ENCODE measurements at places on chromosomes 13 and 19.
A peak's percentile ranks its signal among the peaks of the same experiment; 100 is the strongest.

DNA sequence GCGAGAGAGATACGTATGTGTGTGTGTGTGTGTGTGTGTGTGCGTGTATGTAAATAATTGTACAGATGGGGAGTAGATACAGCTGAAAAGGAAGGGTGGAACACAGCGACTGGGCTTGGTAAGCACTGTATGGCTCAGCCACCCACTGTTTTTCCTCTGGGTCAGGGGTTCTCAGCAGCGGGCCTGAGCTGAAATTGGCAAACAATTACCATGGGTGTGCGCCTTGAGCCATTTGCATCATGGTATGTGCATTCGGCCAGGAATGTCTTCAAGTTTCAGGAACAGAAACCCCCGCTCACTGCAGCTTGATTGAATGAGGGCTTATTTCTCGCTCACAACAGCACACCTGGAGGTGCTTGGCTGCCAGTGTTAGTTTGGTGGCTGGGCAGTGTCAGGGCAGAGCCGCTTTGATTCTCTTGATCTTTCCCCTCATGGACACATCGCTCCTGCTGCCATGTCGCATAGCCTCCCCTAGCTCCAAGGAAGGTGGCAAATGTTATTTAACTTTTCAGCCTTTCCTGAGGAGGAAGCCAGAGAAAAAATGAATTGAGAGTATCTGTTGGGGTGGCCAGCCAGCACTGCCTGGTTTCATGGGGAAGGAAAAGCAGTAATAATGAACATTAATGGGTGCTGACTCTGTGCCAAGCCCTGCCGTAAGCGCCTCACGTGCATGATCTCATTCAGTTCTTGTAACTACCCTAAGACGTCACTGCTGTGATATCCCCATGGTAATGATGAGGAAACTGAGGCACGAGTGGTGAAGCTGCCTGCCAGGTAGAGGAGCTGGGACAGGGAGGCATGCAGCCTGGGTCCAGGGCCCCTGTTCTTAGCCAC is 126.9 kb downstream of the SIPA1L3 start:
- peak; percentile 36 for DNase-seq

GRCh38 chr19:5345895-5346386 is 5.3 kb upstream of the PTPRS start:
- no peak for DNase-seq

DNA sequence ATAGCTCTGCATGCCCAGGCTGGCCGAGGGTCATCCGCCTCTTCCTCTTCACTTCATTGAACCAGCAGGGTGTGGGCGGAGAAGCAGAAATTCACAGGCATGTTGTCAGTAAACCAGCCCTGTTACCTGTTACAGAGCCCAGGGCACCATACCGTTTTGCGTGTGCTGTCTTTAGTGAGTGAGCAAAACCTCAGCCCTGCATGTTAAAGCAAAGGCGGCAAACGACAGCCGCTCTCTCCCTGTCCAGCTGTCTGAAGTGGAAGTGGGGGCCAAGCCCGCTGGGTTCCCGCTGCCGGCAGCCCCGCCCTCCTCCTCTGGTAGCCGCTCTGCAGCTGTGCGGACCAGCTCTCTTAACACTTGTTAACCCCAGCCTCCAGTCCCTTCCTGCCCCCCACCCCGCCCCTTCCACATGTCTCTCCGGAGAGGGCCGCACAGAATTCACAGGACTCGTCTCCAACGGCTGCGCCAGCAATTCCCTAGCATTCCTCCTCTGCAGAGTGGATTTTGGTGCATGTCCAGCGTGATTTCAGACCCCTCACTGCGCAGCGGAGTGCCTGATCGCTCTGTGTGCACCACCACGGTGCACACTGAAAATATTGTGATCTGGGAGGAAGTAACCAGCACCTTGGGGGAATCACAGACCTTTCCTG is 12.7 kb downstream of the KLHL26 start:
- DNase-seq = peak; percentile 56

GRCh38 chr13:108083056-108083455 is 132.3 kb downstream of the LIG4 start:
- no peak for DNase-seq

- peak; percentile 97 for DNase-seq
Measured at GRCh38 chr19:6772028-6772865, at the start of gene VAV1. Gene VAV1 (plus strand): TSS chr19:6772708. CDS start chr19:6772808, 100 bp downstream.

- DNase-seq = no peak
Measured at GRCh38 chr19:14830702-14831101, 4.3 kb downstream of the OR7A5 start.

DNA sequence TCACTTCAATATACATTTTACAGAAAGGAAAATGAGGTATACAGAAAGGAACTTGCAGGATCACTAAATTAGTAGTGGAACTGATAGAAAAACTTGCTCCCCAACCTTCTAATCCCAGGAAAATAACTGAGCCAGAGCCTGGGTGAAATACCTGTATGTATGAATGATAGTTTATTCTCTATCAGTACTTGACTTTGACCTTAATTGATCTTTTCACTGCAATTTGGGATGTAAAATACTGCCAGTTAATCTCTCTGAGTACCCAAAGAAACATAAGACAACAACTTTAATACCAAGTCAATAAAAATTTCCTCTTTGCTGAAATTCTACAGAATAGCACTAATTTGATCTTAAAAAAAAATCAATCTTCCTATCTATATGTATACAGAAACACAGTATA is 33.3 kb downstream of the KATNAL1 start:
- no peak for DNase-seq

GRCh38 chr13:48038761-48039160 is 1.2 kb downstream of the NUDT15 start:
- DNase-seq = no peak

DNA sequence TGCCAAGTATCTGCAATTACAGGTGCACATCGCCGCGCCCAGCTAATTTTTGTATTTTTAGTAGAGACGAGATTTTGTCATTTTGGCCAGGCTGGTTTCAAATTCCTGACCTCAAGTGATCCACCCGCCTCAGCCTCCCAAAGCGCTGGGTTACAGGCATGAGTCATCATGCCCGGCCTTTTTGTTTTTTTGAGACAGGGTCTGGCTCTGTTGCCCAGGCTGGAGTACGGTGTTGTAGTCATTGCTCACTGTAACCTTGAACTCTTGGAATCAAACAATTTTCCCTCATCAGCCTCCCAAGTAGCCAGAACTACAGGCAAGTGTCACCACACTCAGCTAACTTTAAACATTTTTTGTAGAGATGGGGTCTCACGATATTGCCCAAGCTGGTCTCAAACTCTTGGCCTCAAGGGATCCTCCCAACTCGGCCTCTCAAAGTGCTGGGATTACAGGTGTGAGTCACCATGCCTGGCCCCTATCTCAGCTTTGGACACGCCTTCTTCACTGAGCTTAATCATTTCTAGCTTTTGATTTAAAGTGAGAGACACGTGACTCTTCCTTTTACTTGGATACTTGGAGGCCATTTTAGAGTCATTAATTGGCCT is 4.0 kb upstream of the IRGC start:
- DNase-seq = no peak
